ENCODE measurements at places on chromosomes 6 and 20.

DNA sequence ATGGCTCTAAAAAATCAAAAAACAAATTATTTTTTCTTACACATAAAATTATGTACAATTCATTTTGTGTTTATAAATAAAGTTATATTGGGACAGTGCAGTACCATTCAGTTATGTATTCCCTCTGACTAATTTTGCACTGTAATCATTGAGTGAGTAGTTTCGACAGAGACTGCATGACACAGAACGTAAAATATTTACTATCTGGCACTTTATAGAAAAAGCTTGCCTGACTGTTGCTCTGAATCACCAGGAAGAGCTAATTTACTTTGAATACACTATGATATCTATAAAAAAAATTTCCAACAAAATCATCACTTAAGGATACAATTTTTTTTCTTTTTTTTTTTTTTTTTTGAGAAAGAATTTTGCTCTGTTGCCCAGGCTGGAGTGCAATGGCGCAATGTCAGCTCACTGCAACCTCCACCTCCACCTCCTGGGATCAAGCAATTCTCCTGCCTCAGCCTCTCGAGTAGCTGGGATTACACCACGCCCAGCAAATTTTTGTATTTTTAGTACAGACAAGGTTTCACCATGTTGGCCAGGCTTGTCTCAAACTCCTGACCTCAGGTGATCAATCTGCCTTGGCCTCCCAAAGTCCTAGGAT is 11.0 kb upstream of the KHDC1L start:
- DNase-seq: no peak

GRCh38 chr6:139569566-139569965 is 195.1 kb upstream of the CITED2 start:
- no peak for DNase-seq

- DNase-seq: no peak
Measured at GRCh38 chr20:43994486-43995100, 79.9 kb downstream of the TOX2 start.

DNA sequence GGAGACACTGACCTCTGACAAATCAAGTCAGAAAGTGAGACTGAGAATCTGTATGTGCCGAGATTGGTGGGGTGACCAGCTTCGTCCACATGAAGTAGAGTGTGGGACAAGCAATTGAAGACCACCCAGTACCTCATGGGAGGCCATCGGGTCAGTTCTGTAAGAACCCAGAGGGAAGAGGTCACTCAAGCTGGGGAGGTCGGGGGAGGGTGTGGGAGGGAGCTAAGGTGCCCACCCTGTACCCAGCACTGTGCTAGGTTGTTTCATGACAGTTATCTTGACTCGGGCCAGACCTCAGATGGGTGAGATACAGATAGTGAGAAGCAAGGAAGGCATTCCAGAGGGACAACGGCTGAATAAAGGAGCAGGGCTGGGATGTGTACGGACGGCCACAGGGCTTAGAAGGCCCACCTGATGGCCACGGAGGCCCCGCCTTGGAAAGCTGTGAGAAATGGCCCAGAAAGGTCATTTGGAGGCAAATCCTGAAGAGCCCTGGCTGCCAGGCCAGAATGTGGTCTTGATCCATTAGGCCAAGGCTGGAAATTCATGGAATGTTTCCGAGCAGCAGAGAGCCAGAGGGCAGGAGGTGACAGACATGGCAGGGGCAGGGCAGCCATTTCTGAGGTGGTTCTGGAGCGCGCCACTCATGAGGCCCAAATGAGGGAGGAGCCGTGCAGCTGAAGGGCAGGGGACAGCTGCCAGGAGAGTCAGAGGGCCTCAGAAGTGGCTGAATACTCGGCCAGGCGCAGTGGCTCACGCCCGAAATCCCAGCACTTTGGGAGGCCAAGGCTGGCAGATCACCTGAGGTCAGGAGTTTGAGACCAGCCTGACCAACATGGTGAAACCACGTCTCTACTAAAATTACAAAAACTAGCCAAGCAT is 7.7 kb downstream of the MMP24OS start:
- no peak for DNase-seq

DNA sequence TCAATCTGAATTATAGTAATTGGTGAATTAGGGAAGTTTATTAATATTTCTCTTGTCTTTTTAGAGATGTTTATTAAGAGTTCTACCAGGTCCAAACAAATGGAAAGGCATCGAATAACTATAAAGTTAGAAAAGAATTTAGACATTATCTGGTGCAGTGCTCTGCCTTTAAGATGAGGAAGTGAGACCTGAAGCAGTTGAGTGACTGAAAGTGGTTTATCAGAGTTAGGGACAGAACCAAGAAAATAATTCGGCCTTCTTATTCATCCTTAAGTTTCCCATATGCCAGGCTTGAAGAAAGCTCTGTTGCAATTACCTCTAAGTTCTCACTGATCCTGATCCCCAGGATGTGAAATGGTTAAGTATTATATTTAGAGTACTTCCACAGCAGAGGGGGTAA is 94.2 kb upstream of the FLRT3 start:
- no peak for DNase-seq

GRCh38 chr6:98002678-98003077 is 719.7 kb upstream of the MMS22L start:
- DNase-seq: no peak

DNA sequence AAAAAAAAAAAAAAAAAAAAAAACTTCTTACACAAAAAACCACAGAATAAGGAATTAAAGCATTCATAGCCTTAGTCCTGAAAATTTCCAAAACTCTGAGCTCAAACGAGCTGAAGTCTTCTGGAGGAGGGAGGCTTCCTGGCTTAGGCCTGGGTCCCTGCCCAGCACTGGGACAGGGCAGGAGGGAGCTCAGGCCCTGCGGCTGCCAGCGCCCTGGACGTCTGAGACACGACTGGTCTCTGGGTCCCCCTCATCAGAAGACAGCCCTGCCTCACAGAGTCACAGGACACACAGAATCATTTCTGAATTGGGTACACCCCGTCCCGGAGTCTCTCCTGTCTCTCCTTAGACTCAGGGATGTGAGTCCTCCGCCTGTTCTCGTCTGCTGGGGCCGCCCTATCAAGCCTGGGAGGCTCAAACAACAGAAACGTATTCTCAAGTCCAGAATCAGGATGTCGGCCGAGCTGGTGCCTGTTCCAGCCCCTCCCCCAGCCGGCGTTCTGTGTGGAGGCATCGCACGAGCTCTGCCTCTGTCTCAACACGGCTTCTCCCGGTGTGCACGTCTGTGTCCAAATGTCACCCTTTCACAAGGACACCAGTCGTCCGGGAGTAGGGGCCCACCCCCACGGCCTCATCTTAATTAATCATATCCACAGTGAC is 39.4 kb downstream of the ZBTB46 start:
- no peak for DNase-seq

GRCh38 chr20:8854571-8854970 is 214.3 kb upstream of the PLCB4 start:
- no peak for DNase-seq

- DNase-seq: no peak
Measured at GRCh38 chr6:64010010-64010409, 374.4 kb downstream of the PHF3 start.

DNA sequence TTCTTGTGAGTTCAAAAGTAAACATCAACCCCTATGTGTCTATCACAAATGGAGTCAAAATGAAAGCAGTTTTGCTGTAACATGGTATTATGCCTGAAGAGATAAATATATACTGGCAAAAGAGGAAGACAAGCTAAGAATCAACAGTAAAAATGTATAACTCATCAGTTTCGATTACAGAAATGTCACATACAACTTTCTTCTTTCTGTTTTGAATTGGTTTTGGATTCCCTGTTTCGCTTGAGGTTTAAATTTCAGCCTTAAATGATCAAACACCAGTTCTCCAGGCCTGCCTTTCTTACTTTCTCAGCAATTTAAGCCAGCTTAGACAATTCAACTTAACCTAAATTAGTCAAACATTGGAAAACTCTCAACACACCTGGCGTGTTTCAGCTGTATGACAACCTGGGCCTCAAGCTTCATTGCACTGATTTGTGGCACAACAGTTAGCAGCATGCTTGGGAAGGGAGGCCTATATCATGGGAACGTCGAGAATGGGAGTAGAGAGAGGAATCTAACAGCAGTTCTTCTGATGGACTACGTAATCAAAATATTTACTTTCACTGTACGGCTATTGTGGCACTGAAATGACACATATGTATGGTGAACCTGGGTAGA is 51.9 kb upstream of the MARCKS start:
- DNase-seq: no peak

DNA sequence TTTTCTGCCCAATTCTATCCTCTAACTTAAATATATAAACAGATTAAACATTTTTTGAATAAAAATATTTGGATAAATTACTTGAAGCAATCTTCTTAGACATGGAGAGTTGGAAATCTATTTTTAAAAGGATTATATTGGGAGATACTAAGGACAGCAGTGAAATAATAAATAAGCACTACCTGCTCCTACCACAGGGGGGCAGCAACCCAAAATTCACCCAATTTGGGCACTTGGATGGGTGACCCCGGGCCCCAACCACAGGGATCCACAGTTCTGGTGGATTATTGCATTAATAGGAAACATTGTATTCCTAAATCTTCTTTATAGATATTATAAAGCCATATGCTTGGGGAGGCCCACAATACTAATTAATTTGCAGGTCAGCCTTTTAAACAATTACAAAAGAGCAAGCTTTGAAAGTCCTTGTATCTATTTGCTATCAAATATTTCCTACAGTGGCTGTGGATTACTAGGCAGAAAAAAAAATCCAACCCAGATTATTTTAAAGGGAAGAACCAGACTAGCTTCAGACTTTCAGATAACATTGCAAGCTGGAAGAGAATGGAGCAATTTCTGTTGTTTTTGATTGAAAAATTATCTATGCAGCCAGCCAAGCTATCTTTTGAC is 66.4 kb upstream of the PDE10A start:
- DNase-seq: no peak

GRCh38 chr6:133939778-133940667 is 13.0 kb upstream of the TBPL1 start:
- no peak for DNase-seq

- DNase-seq: no peak
Measured at GRCh38 chr6:75546381-75546780, 52.8 kb upstream of the FILIP1 start.

DNA sequence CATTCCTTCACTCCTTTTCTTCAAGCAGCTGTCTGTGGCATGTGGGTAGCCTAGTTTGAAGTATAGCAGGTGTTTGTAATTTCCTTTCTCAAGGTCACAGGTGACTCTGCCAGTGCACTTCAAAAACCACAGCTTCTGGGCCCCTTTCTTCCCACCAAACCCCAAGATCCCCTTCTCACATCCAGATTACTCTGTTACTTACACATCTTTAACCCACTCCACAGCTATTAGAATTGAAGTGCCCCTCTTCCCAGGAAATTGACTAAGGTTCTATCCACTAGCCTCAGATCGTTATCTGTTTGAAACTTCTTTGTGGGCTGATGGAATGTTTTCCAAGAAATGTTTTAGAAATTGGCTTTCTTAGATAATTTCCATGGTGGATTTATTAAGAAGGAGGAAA is 150.8 kb downstream of the AHI1 start:
- DNase-seq: no peak

DNA sequence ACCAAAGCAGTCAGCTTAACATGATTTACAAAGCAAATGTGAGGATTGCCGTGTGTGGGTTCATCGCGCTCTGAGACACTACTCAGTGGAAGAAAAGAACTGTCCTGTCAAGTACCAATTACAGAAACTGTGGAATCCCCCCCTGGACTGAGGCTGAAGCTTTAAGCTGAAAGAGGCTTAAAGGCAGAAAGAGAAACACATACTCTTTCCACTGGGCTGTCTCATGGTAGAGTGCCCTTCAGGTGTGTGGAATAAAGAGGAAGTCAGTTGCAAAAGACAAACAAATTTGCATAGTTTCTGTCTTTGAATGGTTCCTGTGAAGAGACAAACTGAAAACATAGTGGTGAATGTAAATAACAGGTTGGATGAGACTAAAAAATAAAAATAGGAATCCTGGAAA is 560.4 kb upstream of the SYNCRIP start:
- no peak for DNase-seq

DNA sequence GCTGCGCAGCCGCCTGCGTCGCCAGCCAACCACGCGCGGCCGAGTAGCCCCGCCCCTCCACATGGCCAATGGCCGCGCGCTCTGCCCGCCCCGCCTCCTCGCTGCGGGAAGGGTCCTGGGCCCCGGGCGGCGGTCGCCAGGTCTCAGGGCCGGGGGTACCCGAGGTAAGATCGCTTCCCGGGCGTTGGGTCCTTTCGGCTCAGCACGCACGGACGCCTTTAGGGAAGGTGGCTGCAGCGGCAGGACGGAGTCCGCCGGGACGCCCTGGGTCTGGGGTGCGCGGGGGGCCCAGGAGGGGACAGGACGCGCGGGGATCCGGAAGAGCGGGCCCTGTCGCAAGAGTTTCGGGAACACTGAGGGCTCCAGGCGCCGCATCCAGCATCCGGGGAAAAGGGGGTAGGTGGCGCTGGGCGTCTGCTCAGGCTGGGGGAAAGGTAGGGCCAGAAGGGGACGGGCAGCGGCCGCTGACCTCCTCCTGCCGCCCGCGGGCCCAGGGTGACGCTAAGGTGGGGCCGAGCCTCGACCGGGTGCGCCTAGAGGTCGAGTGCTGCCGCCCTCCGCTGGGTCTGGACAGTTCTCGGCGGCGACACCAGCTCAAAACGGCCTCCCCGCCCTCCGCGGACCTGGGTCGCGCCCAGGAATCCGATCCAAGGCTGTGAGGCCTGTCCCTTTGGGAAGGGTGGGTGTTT is at the start of gene MAVS:
Gene MAVS, plus strand, starts transcription at position 95 of the 689 bp plus-strand sequence. CDS start 7,791 bp downstream, outside the sequence.
- DNase-seq: peak; percentile 23

- DNase-seq: no peak
Measured at GRCh38 chr6:139528471-139528870, 154.0 kb upstream of the CITED2 start.

DNA sequence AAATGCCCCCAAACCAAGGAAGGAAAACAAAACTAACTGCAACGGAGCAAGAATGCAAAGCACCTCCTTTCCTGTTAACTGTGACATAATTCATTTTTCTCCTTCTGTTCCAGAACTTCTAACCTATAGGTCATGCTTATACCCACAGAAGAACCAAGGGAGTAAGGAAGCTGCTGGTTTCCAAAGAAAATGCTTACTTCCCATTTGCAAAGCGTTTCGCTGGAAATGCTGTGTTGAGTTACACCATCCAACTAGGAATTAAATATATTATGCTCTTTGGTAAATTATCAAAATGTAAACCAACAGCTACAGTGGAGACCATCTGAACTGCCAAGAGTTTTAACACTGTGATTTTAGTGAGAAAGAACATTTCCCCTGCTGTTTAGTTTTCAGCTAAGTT is 42.9 kb downstream of the ATXN1 start:
- no peak for DNase-seq

- no peak for DNase-seq
Measured at GRCh38 chr6:52333840-52334200, 28.1 kb upstream of the PAQR8 start.

DNA sequence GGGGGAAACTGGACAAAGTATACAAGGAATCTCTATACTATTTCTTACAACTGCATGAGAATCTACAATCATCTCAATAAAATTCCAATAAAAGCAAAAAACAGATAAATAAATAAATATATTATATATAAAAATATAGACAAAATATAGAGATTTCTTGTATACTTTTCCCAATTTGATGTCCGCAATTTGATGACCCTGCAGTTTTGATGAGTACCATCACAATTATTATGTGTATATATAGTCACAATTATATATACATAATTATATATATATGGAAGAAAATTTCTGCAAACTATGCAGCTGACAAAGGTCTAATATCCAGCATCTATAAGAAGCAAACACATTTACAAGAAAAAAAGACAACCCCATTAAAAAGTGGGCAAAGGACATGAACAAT is 169.2 kb upstream of the ATXN1 start:
- no peak for DNase-seq

Data from NCI-H2107 (cell line).